ENCODE measurements at places on chromosomes 5 and 9. TPM values are rescaled to one million over a fixed set of nuclear protein-coding genes. Genes with fewer than 3 reads are reported as not detected.

- DNase-seq: no peak
These were observed 251.6 kb downstream of the ADGRV1 start for GRCh38 chr5:90810211-90810610.

DNA sequence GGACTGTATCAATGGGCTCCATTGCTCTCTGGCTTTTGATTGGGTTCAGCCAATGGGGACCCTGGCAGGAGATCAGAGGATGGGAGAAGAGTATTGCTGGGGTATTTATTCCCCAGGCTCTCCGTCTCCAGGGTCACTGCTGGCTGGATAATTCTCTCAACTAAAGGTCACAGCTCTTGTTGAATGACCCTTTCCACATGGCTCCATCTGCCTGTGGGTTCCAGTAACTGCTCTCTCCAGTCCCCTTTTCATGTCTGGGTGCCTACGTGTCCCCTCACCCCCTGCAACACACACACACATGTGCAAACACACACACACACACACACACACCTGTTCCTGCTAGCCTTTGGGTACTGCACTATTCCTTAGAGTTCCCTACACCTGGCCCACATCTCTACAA lies 53.9 kb upstream of the RIC1 start:
- no peak for DNase-seq

DNA sequence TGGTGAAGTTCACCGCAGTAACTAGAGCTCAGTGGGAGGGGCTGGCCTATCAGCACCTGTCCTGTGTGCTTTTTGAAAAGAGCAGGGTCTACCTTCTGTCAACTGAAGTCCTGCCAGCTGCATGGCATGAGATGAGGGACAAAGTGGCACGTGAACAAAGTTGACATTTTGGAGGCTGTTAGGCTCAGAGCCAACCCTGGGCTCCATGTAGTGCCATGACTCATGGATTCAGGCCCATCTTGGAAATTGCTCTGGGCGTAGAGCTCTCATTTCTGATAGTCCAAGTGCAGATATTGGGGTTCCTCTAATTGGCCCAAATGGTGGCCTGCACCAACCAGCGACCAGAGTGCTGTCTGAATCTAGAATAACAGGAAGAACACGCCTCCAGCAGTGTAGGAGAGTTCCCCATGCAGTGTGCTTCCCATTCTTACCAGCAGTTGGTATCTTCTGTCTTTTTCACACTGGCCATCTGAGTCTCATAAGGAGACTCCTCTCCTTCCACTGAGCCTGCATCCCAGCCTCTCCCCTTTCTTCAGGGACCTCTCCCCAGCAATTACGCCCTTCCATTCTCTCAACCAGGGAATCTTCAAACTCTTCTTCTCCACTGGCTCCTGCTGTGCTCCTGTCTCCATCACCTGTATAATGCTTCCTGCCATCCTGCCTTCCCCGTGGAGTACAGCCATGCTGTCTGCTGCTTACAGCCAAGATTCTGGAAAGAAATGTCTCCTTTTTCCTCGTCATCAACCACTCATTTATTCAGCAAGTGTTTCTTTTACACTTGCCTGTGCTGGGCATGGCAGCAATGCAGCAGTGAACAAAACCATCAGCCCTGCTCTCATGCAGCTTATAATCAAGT lies 30.4 kb downstream of the IRF1 start:
- DNase-seq: no peak

- no peak for DNase-seq
These were observed 51.5 kb downstream of the MYO10 start for GRCh38 chr5:16884595-16884994.

GRCh38 chr9:13941714-13942113 lies 372.2 kb downstream of the NFIB start:
- peak; percentile 60 for DNase-seq

DNA sequence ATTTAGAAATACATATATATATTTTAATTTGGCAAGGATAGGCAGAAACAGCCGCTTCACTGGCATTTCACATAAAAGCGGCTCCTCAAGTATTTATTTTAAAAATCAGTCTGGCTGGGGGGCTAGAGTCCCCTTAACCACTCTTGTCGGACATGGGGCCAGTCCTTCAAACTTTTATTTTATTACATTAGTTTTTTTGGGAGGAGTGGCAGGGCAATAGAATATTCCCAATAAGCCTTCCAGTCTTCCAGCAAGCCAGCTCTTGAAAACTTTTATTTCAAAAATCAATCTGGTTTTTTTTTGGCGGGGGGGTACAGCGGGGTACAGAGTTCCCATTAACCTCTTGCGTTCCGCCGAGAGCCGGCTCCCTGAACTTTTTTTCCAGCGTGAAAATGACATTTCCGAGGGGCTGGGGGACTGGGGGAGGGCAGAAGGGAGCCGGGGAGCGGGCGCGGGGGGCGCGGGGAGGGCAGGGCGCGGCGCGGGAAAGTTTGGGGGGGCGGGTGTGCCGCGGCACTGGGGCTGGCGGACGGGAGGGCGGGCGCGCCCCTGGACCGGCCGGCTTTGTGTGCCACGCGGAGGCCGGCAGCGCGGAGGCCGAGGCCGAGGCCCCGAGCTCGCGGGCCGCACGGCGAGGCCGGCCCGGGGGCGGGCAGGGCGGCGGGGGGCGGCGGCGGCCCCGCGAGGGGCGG lies 504 bp upstream of the ZNF618 start:
- DNase-seq: no peak

- no peak for DNase-seq
These were observed 69.8 kb downstream of the MRPL36 start for GRCh38 chr5:1729641-1730486.

DNA sequence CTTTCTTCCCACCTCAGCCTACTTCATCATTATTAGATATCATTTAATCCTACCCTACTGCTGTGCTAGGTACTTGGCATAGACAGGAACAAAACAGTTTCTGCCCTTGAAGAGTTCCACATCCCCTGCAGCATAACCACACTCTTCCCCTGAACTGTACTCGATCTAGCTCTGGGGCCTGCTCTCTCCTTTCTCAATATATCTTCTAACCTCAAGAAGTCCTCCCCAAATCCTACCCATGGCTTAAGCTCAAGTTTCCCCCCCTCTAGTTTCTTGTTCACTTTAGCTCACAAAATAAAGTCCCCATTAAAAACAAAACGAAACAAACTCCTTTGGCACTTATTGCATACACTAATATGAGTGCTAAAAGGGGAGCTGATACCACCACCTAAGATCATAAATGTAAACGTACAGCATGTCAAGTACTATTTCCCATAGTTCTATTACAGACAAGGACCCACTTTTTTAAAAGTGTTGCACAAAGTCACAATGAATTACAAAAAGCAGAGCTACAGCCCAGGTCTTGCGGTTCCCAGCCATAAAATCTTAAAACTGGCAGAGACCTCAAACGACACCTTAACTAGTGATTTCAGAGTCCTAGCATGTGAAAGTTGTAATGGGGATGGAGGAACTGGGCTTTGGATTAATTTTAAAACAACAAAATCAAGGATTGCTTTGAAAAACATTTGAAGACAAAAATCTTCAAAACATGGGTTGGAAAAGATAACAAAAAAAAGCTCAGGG lies 80.7 kb downstream of the PTPDC1 start:
- DNase-seq: no peak

DNA sequence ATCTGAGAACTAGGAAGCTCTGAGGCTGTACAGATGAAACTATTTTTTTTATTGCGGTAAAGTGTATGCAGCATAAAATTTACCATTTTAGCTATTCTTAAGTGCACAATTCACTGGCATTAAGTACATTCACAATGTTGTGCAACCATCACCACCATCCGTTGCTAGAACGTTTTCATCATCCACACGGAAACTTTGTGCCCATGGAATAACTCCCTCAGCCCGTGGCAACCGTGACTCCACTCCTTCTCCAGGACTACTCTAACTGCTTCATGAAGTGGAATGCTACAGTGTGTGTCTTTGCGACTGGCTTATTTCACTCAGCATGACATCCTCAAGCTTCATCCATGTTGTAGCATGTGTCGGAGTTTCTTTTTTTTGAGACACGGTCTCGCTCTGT lies 57.1 kb downstream of the COL23A1 start:
- DNase-seq: no peak

GRCh38 chr9:78026947-78027346 lies 4.7 kb downstream of the GNAQ start:
- DNase-seq: peak; percentile 11

- DNase-seq: no peak
These were observed 263.9 kb upstream of the TRPC7 start for GRCh38 chr5:136629125-136629792.

DNA sequence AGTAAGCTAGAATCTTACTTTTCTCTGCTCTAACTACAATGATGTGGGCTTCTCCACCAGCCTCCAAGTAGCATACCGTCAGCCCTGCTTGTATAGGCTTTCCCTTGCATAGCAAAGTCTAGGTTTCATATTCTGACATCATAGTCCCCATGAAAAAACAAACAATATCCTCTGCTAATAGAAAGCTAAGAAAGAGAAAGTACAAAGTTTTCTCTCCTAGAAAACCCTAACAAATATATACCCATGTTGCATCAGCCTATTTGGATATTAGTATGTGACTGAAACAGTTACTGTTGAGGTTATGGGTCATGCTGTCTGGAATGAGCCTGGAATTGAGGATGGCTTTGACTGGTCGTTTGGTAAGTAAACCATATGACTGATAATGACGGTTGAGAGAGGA lies 1696.0 kb downstream of the MAT2B start:
- DNase-seq: no peak

- DNase-seq: no peak
These were observed 3.8 kb downstream of the SELENOP start for GRCh38 chr5:42807722-42808447.

GRCh38 chr9:112170235-112170634 lies 4.9 kb downstream of the SUSD1 start:
- no peak for DNase-seq

DNA sequence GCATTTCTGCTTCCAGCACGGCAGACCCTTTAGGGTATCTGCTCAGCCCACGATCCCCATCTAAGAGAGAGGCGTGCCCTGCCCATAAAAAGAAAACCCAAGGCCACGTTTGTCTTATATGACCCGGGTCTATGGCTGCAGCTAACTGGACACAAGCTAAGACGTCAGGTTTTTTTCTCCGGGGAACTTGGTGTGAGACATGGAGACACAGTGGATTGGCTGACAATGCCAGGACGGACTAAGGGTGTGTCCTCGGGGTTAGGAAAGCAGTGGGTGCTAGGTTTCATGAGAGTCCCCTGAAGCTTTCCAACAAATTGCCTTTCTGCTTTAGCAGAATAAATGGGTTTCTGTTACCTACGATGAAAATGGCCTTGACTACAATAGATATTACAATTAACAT lies 7.1 kb upstream of the FBP2 start:
- DNase-seq: no peak

DNA sequence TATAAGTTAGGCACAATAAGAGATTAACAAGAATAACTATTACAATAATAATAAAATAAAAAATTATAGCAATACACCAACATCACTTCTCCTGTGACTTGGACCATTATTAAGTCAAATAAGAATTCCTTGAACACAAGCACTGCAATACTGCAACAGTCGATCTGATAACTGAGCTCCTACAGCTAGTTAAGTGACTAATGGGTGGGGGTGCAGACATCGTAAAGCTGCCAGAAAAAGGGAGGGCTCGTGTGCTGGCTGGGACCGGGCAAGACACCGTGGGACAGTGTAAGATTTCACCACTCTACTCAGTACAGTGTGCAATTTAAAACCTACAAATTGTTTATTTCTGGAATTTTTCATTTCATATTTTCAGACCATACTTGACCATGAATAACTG lies 78.8 kb downstream of the SNX24 start:
- peak; percentile 72 for DNase-seq

DNA sequence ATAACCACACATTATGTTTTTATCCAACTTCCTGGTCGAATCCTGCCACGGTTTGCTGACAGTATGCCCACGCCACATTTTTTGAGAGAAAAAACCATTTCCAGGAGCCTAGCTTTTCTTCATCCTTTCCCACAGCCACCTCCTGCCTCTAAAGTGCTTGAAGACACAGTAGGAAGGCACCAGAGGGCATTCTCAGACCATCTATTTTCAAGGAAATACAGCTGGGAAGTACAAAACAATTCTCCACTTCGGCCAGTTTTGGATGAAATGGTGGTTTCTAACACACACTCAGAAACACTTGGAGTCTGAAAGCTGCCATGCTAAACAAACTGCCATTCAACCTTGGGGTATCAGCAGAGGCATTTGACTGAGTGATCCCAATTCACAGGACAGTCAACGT lies 86.3 kb upstream of the RPS23 start:
- peak; percentile 65 for DNase-seq

DNA sequence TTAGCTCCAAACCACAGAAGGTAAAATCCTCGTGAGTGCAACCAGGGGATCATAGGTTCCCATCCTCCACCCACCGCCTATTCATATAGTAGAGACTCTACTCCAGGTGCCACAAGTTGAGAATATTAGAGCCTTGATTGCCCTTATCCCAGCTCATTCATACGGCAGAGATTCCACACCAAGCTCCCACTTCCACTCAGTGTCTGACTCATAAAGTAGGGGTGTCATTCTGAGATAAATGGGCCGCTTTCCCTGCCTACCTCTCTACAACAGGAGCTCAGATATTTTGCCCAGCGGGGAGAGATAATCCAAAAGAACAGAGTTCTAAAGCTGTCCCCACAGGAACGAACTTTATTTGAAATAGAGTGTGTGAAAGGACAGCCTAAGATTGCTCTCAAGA lies 9.4 kb downstream of the SLC22A4 start:
- no peak for DNase-seq

DNA sequence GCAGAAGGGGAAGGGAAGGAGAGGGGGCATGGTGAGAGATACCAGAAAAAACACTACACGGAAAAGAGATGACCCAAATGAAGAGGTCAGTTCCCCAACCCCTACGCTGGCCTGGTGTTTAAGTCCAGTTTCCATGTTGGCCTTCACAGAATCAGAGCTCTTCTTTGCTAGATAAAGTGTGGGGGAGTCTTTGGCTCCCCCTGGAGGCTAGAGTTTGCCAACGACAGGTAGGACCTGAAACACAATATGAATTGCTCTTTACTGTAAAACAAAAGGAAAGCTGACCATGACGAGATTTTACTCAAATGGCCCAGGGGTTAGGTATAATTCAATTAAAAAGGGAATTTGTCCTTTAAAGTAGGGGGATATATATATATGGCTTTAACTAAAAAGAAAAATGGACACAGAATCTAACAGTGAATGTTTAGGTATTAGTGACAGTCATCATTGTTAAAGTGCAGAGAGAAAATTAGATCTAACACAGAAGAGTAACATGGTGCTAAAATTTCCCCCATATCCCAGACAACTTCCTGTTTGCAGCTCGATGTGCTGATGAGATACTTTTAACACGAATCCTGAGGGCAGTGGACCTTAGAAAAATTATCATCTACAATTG lies 92.0 kb downstream of the SV2C start:
- peak; percentile 27 for DNase-seq

The NTRK2 gene
- total RNA-seq: 0.29 TPM

The FBN2 gene
- 180 TPM for total RNA-seq

The ENTREP1 gene
- total RNA-seq: not detected

All from HFFc6 (cell line).